ENCODE measurements at places on chromosomes 2 and 18.

DNA sequence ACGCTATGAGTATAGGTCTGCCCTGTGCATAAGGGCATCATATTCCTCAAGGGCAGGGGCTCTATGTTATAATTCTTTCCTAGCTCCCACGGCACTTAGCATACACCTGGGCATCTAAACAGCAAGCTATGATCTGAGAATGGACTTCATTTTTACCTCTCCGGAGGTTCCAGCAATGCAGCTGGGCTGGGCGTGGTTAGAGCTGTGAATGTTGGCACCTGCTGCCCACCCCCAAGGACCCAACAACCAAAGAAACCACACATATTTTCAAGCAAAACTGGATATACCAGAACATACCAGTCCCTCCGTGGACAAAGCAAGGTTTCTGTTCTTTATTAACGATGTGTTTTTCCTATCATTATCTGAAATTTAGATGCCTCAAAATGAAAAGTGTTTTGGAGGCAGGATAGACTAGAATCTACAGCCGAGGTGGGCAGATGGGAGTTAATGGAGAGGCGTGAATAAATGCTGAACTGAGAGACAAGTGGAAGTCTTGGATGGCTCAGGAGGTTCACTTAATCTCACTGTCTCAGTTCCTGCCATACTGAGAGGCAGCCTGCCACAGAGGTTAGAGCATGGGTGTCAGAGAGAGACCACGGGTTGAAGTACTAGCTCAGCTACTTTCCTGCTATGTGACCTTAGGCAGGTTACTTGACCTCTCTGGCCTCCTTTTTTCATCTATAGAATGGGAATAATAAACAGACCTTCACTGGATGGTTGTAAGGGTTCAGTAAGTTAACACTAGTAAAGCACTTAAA is 186.6 kb upstream of the SMAD2 start:
- DNase-seq, result no peak

DNA sequence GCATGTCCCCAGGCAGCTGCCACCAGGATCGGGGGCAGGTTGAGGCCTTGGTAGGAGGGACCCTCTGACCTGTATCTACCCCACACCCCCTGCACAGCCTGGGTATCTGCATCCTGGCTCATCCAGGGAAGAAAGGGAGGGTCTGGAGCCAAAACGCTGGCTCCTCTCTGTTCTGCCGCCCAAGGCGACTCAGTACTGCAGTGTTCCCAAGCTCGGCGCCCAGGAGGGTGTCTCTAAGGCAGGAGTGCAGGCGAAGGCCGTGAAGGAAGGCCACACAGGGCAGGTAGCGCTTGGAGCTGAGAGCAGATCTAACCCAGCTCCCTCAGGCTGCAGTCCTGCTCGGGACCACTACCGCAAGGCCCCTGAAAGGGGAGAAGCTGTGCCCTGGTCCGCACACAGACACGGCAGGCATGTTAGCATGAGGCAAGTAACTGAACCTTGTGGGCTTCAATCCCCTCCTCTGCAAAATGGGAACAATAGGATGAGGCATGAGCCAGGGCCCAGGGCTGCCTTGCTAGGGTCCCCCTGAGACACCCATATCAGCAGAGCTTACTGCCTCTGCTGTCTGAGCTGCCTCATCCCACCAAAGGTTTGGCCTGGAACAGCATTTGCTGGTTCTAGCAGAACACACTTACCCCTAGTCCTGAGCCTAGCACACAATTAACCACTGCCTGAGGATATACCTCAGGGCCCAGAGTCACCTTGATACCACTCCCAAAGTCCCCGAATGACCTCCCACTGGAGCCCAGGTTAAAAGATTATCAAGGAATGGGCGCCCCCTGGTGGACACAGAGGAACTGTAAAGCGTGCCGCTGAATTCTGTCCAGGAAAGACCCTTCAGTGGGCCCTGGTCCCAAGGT is 6.5 kb downstream of the PTMA start:
- peak; percentile 72 for DNase-seq

DNA sequence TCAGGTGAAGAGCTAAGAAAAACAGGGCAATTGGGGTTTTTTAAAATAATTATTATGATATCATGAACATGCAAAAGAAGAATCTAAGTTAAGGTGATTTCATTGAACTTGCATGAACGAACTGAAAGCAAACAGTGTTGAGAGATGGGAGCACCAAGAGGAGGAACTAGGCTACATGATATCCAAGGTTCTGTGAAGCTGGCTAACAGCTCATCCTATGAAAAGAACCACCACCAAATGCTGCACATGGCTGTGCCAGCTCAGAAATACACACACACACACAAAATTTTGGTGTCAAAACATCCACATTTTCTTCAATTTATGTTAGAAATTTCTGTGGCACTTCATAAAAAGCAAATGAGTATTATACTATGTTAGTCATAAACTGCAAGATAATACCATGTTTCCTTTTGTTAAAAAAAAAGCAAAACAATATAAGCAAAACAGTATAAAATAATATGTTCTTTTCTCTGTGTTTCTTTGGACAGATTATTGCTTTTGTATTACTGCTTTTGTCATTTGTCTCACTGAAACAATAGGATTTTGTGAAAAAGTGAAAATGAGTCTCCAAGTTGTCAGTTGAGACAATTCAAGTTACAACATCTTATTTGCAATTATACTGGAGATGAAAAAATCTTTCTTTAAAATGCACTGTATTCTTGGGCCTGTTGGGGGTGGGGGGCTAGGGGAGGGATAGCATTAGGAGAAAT is 12.6 kb upstream of the TTC32 start:
- DNase-seq, result no peak

DNA sequence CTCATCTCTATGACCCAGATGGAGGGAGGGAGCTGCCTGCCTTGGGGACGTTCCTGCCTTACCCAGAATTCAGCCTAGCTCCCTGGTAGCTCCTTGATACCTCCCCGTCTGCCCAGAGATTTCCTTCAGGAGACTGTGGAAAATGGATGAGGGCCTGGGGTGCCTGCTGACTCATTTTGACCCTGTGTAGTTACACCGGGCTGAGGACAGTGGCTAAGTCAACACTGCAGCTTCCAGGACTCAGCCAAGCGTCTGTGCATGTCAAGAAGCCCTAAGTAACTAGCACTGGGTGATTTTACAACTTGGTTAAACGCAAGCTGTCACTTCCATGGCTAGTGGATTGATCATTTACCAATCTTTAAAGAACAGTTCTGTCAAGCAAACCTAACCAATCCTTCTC is 23.3 kb upstream of the EPAS1 start:
- no peak for DNase-seq

GRCh38 chr18:9215221-9215933 is 78.8 kb downstream of the ANKRD12 start:
- DNase-seq, result peak; percentile 26

GRCh38 chr18:52499644-52500043 is 159.6 kb downstream of the DCC start:
- DNase-seq, result peak; percentile 59

- no peak for DNase-seq
These were observed 43.7 kb upstream of the AMMECR1L start for GRCh38 chr2:127929449-127929848.

DNA sequence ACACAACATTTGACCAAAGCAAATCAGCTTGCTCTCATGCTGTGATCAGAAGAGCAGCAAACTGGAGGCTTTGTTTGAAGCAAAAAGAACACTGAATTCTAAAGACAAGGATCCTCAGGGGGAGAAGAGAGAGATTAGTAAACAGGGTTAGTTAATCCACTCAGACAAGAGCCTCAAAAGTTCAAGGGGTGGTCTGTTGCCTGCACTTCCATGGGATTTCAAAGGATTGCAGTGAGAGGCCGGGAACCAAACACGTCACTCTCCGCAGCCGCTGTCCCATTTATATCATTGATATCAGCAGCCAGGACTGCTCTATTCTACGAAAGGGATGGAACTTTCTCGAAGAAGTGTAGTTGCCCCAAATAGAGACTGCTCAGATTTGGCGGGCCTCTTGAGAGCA is 97.8 kb upstream of the SP3 start:
- DNase-seq, result no peak

- peak; percentile 20 for DNase-seq
These were observed 4.3 kb downstream of the REL start for GRCh38 chr2:60885683-60886082.

- DNase-seq, result peak; percentile 63
These were observed 47.0 kb downstream of the UGP2 start for GRCh38 chr2:63888490-63889402.

GRCh38 chr18:80188643-80189530 is 58.4 kb downstream of the PARD6G start:
- no peak for DNase-seq

DNA sequence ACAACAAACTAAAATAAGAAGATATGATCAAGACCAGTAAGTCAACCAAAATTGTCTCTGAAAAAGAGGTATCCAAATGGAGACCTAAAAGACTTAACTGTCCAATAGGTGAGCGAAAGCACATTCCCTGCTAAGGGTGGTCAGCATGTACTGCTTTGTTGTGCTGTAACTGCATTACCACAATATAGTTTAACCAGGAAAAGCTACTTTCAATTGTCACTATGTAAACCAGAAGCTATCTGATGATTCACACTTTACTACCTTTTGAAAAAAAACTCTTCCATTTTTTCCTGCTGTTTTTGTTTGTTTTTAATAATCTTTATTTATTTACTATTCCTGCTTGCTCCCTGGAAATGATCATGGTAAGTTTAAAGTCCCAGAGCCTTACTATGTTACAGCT is 36.1 kb downstream of the ASXL2 start:
- no peak for DNase-seq

DNA sequence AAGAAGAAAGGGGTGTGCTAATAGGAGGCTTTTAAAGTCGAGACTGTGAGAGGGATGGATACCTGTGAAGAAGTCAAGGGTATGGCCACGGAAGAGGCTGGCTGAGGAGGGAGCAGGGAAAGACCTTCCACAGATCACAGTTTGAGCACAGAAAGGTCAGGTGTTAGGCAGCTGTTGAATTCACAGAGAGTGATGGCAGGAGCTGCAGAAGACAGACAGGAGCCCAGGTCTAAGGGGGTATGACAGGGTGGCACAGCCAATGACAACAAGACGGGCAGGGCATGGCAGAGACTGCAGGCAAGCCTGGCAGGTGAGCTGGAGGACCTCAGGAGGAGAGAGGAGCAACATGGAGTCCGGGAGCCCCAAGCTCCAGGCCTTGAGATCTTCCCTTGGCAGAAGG is 163.1 kb downstream of the LAMA1 start:
- no peak for DNase-seq

DNA sequence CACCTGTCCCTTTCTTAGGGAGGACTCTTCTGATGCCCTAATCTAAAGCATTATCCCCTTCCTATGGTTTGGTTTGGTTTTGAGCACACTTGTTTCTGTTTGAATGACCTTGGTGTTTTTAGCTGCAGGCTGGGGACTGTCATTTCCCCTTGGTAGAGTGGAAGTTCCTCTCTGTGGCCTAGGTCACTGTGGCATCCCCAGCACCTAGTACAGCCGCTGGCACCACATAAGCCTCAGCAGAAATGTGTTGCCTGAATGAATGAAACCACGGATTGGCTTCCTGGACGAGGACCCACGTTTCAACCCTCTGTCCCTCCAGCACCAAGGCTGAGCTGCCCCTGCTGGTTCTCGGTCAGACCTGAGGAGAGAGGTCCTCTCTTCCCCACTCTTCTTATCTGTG is 159.9 kb downstream of the CTIF start:
- DNase-seq, result no peak

DNA sequence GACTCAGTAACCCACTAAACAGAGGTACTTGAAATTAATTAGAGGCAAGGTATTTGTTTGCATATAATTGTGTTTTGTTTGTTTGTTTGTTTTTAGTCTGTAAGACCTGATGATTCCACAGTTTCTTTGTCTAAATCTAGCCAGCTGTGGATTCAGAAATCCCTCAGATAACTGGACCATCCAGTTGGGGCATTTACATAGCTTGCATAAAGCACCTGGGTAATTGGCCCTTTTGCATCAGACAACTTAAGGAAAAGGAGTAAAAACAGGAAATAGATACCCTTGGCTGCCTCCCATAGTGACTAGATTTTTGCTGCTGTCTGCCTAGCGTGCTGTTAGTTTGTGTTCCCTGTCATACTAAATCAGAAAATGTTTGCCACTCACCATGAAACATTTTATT is 46.6 kb upstream of the XIRP2 start:
- no peak for DNase-seq

DNA sequence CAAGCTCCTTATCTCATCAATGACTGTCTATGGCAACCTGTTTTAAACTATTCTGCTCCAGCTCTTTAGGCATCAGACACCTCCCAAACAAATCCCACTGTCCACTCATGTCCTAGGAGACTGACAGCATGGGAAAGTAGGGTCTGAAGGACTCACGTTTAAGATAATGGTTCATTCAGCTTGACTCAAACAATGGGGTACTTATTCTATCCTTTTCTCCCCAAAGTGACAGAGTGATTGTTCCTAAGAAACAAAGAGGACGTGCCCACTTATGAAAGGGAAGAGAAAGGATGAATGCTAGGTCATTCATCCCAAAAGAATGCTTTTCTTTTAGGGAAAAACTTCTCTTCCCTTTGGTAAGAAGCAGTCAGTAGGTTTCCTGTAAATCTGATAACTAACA is 41.9 kb downstream of the ALK start:
- no peak for DNase-seq

- DNase-seq, result no peak
These were observed 498.9 kb upstream of the NETO1 start for GRCh38 chr18:73366713-73367112.

DNA sequence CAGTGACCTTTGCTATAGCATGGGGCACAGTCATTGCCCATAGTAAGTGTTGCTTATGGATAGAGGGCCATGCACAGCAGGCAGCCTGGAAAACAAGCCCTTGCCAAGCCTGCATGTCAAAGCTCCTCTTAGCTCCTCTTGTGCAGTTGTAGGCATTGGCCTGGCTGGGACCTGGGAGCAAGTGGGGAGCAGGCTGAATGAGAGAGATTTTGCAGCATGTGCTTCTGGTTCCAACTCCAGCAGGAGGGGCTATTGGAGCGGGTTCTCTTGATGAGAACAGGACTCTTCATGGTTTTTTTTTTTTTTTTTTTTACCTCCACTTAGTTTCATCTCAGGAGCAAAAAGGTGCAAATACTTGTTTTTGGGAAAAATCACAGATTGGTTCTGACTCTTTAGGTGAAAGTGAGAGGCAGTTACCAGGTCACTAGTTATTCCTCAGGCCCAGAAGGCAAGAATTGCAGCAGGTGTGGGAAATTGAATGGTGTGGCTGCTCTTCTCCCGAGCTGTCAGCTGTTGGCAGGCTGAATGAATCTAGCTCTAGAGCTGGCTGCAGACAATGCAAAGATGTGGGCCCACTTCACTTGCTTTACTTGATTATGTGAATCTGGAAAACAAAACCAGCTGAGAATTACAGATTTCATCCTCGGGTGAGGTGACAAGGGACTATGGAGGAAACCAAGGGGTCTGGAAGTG is 95.9 kb downstream of the MAP4K4 start:
- DNase-seq, result no peak

GRCh38 chr18:55286257-55286825 is 301.7 kb downstream of the TCF4 start:
- DNase-seq, result no peak

Data from small intestine (tissue), 16 donors.